ENCODE measurements at places on chromosomes 12 and 14. TPM values are rescaled to one million over a fixed set of nuclear protein-coding genes. Genes with fewer than 3 reads are reported as not detected.

The GPR135 gene
- 6.6 TPM for polyA plus RNA-seq

The PLEKHA5 gene
- polyA plus RNA-seq: 46.3 TPM

The PLA2G1B gene
- not detected for polyA plus RNA-seq

The SUOX gene
- polyA plus RNA-seq: 36.7 TPM

The SMCO2 gene
- polyA plus RNA-seq: 2.2 TPM

GRCh38 chr14:22432348-22432976 is 156.6 kb downstream of the DAD1 start:
- H3K4me3 ChIP-seq: no peak overlapping the region
- H3K36me3 ChIP-seq: no peaks in the 10 kb centered on the region
- peaks cover 7% of the 10 kb centered on the region for H3K4me1 ChIP-seq
- peak; percentile 70 for DNase-seq
- no peaks in the 10 kb centered on the region for H3K27me3 ChIP-seq

DNA sequence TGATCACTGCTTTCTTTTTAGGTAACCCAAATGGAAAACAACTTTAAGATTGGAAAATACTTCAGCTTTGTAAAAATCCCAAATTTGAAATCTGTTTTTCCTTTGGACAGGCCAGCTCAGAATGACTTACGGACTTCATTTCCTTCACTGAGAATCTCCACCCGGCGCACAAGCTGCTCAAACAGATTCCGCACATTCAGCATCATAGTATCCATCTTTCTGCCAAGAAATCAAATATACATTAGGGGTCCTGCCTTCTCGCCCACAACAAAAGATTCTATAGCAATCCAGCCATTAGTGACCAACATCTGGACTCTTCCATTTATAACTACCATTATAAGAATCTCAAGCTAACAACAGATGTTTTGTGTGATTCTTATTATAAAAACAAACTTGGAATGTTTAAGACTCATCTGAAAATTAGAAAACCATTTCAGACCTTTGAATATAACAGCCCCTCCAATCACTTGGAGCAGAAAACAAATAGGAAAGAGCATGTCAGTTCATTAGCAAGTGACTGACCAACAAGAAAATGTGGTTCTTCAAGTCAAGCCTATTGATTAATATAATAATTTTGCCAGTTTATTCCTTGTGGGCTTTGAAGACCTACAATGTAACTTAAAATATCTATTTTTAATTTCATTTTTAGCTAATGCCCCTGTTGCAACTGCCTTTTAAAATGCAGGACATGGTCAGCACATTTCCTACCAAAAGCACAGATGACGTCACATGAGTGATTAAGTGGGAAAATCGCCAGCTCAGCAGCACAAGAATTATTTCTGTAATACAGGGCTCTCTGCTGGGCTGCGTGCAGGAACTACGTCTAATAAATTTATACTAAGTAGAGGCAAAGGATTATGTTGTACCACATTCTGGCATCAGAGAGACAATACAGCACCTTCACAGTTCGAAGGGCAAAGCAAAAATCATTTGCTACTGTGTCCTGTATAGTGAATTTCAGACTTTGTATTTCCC is 8.5 kb downstream of the RACGAP1 start:
- no peak overlapping the region for H3K4me3 ChIP-seq
- H3K4me1 ChIP-seq: no peaks in the 10 kb centered on the region
- peaks cover 3% of the 10 kb centered on the region for H3K36me3 ChIP-seq
- peak overlapping the region; percentile 44 for H3K27ac ChIP-seq
- H3K27me3 ChIP-seq: no peaks in the 10 kb centered on the region

- no peaks in the 10 kb centered on the region for H3K27me3 ChIP-seq
- DNase-seq: no peak
- H3K4me3 ChIP-seq: no peak overlapping the region
- no peaks in the 10 kb centered on the region for H3K36me3 ChIP-seq
- no peak overlapping the region for H3K27ac ChIP-seq
Observed at GRCh38 chr12:100247765-100248164, 19.1 kb downstream of the DEPDC4 start.

DNA sequence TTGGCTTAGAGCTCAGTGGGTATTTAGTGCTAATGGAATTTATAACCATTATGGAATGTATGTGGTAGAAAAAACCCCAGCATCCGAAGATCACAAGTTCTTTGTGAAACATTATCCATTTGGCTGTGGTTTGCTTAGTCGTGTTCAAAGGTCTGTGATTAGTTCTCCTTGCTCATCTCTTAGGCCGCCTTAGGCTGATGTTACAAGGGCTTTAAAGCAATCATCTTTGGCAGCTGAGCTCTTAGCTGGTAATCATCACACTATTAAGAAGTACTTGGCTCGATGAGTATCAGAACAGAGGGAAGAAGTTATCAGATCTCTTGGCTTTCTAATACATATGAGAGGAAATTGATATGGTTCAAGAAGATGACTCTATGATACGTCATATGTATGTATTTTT is 124.1 kb upstream of the E2F7 start:
- no peaks in the 10 kb centered on the region for H3K27me3 ChIP-seq
- H3K27ac ChIP-seq: no peak overlapping the region
- no peaks in the 10 kb centered on the region for H3K4me1 ChIP-seq
- H3K36me3 ChIP-seq: no peaks in the 10 kb centered on the region
- DNase-seq: no peak

DNA sequence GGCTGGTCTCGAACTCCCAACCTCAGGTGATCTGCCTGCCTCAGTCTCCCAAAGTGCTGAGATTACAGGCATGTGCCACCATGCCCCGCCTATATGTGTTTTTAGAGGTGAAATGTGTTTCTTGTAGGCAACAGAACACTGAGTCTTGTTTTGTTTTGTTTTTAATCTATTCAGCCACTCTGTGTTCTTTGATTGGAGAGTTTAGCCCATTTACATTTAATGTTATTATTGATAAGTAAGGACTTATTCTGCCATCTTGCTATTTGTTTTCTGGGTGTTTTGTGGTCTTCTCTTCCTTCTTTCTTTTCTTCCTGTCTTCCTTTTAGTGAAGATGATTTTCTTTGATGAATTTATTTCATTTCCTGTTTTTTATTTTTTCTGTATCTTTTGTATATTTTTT is 29.6 kb downstream of the IFNG start:
- no peak overlapping the region for H3K27ac ChIP-seq
- H3K4me3 ChIP-seq: no peak overlapping the region
- no peak for DNase-seq
- no peaks in the 10 kb centered on the region for H3K27me3 ChIP-seq
- H3K4me1 ChIP-seq: no peaks in the 10 kb centered on the region

DNA sequence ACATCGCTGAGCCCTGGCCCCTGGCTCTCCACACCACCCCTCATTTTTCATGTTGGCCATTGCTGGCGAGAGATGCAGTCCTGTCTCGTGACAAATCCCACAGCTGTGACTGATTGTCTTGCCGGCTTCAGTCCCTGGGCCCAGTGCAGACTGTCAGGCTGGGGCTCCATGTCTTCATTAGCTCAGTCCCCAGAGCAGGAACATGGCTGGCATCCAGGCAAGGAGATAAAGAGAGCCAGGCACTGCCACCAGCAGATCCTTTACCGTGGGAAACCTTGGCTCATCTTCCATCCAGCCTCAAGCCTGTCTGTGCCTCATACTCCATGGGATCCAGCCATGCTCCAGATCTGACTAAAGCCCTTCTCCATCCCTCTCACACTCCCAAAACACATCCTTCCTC is 284.7 kb upstream of the FKBP4 start:
- H3K4me3 ChIP-seq: no peak overlapping the region
- H3K27me3 ChIP-seq: no peaks in the 10 kb centered on the region
- no peak overlapping the region for H3K27ac ChIP-seq
- DNase-seq: no peak

GRCh38 chr12:125890971-125891370 is 825.7 kb downstream of the AACS start:
- no peak for DNase-seq
- no peak overlapping the region for H3K4me3 ChIP-seq
- no peak overlapping the region for H3K27ac ChIP-seq
- no peaks in the 10 kb centered on the region for H3K36me3 ChIP-seq
- peaks cover 7% of the 10 kb centered on the region for H3K4me1 ChIP-seq

All from spinal cord (tissue), 10 donors.